ENCODE measurements at places on chromosomes 6 and 20. TPM values are rescaled to one million over a fixed set of nuclear protein-coding genes. Genes with fewer than 3 reads are reported as not detected.

MYT1 gene
- total RNA-seq: 0.06 TPM

MEP1A gene
- not detected for total RNA-seq

EEF1A2 gene
- total RNA-seq: 0.26 TPM

CLPSL2 gene
- total RNA-seq: not detected

HLA-DMB gene
- total RNA-seq: 14.7 TPM

SLC35D3 gene
- total RNA-seq: not detected

PPP1R3G gene
- 0.11 TPM for total RNA-seq

XKR7 gene
- total RNA-seq: not detected

SIRPD gene
- total RNA-seq: 0.30 TPM

COL9A3 gene
- 0.42 TPM for total RNA-seq

TULP4 gene
- 48.7 TPM for total RNA-seq

HUS1B gene
- total RNA-seq: 1.6 TPM

MUC22 gene
- total RNA-seq: not detected

HSPA1L gene
- 4.5 TPM for total RNA-seq

ARMC2 gene
- 12.2 TPM for total RNA-seq

SNAP91 gene
- total RNA-seq: not detected

PSMG4 gene
- 29.1 TPM for total RNA-seq

RAB32 gene
- total RNA-seq: not detected

TRIM10 gene
- not detected for total RNA-seq

ZNF318 gene
- total RNA-seq: 18.2 TPM

PCK1 gene
- total RNA-seq: not detected

MAS1 gene
- not detected for total RNA-seq

DCDC2 gene
- not detected for total RNA-seq

CD24 gene
- total RNA-seq: 1.1 TPM

KHDC1L gene
- not detected for total RNA-seq

PHACTR3 gene
- not detected for total RNA-seq

SPACA1 gene
- total RNA-seq: not detected

ATXN1 gene
- total RNA-seq: 67.2 TPM

ADGB gene
- not detected for total RNA-seq

CLIC5 gene
- total RNA-seq: 6.0 TPM

LSM14B gene
- 45.1 TPM for total RNA-seq

PDE10A gene
- not detected for total RNA-seq

KIAA1755 gene
- not detected for total RNA-seq

HSPA12B gene
- total RNA-seq: not detected

TMC2 gene
- not detected for total RNA-seq

PPP1R11 gene
- 52.5 TPM for total RNA-seq

RNF182 gene
- not detected for total RNA-seq

WFDC2 gene
- total RNA-seq: not detected
